Stimulated activated CD4-positive, alpha-beta T cell treated with anti-CD3 and anti-CD28 coated beads, TNF-alpha, amount 100 ng/mL, for 48 hours (primary cell): ENCODE measurements at places on chromosomes 12 and 14.

GRCh38 chr12:81389550-81390099 lies 311.7 kb downstream of the ACSS3 start:
- DNase-seq = no peak

GRCh38 chr14:84555493-84555892 lies 974.5 kb upstream of the FLRT2 start:
- DNase-seq = no peak

DNA sequence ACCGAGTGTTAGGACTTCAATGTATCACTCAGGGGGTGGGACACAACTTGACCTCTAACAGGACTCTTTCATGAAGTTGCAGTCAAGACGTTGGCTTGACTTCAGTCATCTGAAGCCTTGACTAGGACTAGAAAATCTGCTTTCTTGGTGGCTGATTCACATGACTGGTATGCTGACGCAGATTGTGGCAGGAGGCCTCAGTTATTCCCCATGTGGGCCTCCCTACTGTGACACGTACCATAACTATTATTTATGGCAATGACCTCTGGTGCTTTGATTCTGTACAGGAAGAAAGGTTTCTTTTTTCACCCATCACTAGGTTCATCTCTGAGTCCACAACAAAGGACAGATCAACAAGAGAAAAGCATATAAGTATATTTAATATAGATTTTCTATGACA lies 270.4 kb downstream of the NEDD1 start:
- no peak for DNase-seq

- no peak for DNase-seq
Observed at GRCh38 chr12:117850048-117850447, 118.7 kb downstream of the KSR2 start.

DNA sequence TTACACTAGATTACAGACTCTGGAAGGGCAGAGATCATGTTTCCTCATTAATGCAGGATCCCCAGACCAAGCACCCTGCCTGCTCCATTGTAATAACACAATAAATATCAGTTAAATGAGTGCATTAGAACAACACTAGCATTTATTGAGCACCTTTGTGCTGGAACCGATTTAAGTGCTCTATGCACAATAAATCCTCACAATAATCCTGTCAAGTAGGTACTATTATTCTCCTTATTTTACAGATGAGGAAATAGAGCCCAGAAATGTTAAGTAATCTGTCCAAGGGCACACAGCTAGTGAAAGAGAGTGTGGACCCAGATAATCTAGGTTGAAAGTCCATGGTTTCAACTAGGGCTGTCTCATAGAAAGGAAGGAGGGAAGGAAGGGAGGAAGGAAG lies 69.8 kb downstream of the MAP1LC3B2 start:
- no peak for DNase-seq

DNA sequence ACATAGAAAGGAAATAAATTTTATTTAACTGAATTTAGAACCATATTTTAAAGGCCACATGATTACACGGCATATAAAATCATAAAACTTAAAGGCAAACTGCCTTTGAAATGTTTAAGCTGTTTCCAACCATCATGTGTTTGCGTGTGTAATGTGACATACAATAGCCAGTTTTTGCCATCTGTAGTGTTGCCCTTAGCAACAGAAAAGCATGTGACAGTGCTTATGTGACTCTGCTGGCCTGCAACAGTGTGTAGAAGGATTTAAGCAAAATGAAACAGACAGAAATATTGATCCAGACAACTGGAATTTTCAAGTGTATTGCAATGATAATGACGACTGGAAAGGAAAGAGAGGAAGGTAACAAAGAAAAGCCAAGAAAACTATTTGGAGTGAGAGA lies 49.5 kb downstream of the TSPAN19 start:
- no peak for DNase-seq

- no peak for DNase-seq
Observed at GRCh38 chr14:62123961-62124360, 361.7 kb downstream of the SNAPC1 start.

DNA sequence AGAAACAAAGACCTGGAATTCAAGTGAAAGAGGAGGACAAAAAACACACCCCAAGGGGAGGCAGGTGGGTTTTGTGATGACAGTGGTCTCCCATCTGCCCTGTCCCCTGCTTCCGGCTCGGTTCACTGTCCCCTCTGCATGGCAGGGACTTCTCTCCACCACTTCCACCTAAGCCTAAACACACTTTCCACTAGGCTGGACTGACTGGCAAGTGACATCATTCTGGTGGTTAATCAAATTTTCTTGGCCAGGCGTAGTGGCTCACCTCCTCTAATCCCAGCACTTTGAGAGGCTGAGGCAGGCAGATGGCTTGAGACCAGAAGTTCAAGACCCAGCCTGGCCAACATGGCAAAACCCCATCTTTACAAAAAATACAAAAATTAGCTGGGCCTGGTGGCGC lies 11.9 kb downstream of the PLEKHG6 start:
- DNase-seq = no peak
